ENCODE measurements at places on chromosomes 12 and 14. TPM values are rescaled to one million over a fixed set of nuclear protein-coding genes. Genes with fewer than 3 reads are reported as not detected.

DNA sequence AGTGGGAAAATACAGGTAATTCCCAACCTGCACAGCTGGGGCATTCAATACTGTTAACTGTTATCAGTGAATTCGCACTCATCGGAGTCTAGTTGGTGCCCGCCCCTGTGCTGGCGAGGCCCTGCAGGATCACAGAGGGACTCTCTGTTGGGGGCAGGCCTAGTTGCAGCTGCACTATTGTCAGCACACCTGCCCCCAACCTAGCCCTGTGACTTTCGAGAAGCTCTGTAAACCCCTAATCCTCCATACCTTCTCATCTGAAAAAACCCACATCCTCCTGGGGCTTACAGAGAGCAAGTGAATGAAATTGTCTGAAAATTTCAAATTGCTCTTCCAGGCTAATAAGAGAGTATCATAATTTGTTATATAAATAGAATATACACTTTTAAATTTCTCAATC is 132.2 kb upstream of the NUDT4 start:
- no peak for DNase-seq
- no peaks in the 10 kb centered on the region for H3K27me3 ChIP-seq
- peaks cover 22% of the 10 kb centered on the region for H3K4me1 ChIP-seq
- no peaks in the 10 kb centered on the region for H3K36me3 ChIP-seq
- no peak overlapping the region for H3K27ac ChIP-seq

GRCh38 chr12:558580-558979 is 98.8 kb downstream of the B4GALNT3 start:
- no peak overlapping the region for H3K4me3 ChIP-seq
- no peaks in the 10 kb centered on the region for H3K27me3 ChIP-seq
- no peaks in the 10 kb centered on the region for H3K4me1 ChIP-seq
- DNase-seq, result no peak
- no peaks in the 10 kb centered on the region for H3K36me3 ChIP-seq

DNA sequence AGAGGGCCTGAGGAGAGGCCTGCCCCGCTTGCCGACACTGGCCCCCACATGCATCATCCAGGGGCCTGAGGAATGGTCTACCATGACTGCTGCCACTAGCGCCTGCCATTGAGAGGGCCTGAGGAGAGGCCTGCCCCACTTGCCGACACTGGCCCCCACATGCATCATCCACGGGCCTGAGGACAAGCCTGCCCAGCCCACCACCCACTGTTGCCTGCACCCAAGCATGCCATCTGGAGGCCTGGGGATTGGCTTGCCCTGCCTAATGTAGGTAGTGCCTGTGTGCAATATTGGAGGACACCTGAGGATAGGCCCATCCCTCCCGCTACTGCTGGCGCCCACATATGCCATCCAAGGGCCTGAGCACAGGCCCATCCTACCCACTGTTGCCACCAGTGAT is 24.4 kb downstream of the CYP46A1 start:
- H3K27me3 ChIP-seq, result no peaks in the 10 kb centered on the region
- H3K36me3 ChIP-seq, result peaks cover 1% of the 10 kb centered on the region
- H3K4me3 ChIP-seq, result no peak overlapping the region
- peak; percentile 60 for DNase-seq
- H3K4me1 ChIP-seq, result no peaks in the 10 kb centered on the region
- H3K27ac ChIP-seq, result no peak overlapping the region

GRCh38 chr12:70788774-70789173 is 131.8 kb downstream of the PTPRR start:
- H3K36me3 ChIP-seq, result no peaks in the 10 kb centered on the region
- no peak overlapping the region for H3K27ac ChIP-seq
- DNase-seq, result no peak
- H3K27me3 ChIP-seq, result no peaks in the 10 kb centered on the region

DNA sequence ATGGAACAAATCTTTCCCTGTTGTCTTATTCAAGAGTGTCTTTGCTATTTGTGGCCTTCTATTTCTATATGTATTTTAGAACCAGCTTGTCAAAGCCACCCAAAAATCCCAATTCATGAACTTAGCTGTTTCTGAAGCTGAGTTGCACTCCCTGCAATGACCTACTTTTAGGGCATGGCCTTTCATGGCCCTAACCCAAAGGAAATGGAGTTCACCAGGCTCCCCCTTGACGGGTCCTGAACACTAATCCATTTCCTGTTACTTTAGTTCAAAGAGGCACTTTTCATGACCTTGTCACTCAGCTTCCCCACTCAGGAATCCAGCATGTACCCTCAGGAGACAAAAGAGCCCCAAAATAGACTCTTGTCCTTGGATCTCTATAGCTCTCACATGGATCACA is 7.6 kb downstream of the TMED8 start:
- no peaks in the 10 kb centered on the region for H3K4me1 ChIP-seq
- H3K36me3 ChIP-seq, result no peaks in the 10 kb centered on the region
- no peak overlapping the region for H3K4me3 ChIP-seq

DNA sequence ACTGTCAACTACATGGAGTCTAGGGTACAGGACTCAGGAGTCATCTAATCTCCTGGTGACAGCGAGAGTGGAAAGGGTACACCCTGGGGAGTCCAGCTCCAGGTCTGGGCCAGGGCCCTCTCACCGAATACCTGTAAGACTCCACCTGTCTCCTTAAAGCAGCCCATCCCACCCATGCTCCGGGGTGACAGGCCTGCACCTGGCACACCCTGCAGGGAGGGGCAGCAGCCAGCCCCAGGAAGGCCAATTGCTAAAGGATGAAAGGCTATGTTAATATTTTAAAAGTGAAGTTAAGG is 45.5 kb downstream of the STX2 start:
- no peaks in the 10 kb centered on the region for H3K27me3 ChIP-seq
- no peak overlapping the region for H3K27ac ChIP-seq
- no peak for DNase-seq
- H3K4me1 ChIP-seq, result no peaks in the 10 kb centered on the region
- H3K4me3 ChIP-seq, result no peak overlapping the region

DNA sequence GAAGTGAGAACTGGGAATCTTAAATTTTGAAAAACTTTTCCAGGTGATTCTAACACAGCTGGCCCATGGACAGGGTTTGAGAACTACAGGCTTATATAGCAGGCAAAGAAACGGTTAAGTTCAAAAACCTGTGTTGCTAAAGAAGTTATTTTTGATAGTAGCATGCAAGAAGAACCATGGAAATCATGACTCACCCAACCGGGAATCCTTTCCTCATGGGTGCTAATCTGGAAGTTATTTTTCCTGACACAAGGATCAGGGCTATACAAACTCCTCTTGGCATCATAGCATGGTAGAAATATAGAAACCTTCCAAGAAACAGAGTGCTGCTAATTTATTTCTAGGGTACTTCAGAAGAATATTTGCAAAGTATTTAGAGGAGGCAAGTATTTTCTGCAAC is 588.7 kb downstream of the CCER1 start:
- H3K4me1 ChIP-seq, result no peaks in the 10 kb centered on the region
- H3K27ac ChIP-seq, result no peak overlapping the region
- H3K36me3 ChIP-seq, result no peaks in the 10 kb centered on the region

- H3K4me1 ChIP-seq, result peaks cover 21% of the 10 kb centered on the region
- DNase-seq, result no peak
- no peaks in the 10 kb centered on the region for H3K27me3 ChIP-seq
- H3K36me3 ChIP-seq, result no peaks in the 10 kb centered on the region
Measured at GRCh38 chr14:100317912-100318808, 5.0 kb upstream of the SLC25A47 start.

GRCh38 chr12:119615518-119616475 is 22.2 kb downstream of the TMEM233 start:
- no peak overlapping the region for H3K27ac ChIP-seq
- no peaks in the 10 kb centered on the region for H3K4me1 ChIP-seq
- DNase-seq, result no peak
- no peaks in the 10 kb centered on the region for H3K36me3 ChIP-seq

DNA sequence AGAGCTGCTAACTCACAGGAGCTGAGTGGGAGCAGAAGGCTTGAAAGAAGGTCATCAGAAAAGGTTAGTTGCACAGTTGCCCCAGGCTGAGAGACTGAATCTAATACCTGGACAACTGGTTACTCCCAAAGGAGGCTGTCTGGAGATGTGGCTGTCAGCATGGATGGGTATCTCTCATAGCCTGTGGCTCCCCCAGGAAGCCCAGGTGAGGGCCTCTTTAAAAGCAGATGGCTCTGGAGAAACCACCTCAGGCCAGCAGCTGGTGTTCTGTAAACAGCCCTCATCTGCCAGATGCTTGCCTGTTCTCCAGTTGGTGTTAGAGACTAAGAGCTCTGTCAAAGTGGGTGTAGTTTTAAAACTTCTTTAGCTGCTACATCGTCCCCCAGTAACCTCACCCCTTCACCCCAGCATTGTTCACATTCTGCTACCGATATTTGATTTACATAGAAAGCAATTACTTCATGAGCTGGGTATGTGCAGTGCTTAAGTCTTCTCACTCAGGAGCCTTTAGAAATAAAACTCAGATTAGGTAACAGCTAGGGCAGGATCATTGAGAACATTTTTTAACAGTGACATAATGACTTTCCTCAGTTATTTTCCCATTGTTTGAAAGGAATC is 25.8 kb downstream of the DACT1 start:
- no peak overlapping the region for H3K4me3 ChIP-seq
- H3K36me3 ChIP-seq, result no peaks in the 10 kb centered on the region
- no peak for DNase-seq
- peaks cover 7% of the 10 kb centered on the region for H3K4me1 ChIP-seq
- no peaks in the 10 kb centered on the region for H3K27me3 ChIP-seq
- H3K27ac ChIP-seq, result no peak overlapping the region

DNA sequence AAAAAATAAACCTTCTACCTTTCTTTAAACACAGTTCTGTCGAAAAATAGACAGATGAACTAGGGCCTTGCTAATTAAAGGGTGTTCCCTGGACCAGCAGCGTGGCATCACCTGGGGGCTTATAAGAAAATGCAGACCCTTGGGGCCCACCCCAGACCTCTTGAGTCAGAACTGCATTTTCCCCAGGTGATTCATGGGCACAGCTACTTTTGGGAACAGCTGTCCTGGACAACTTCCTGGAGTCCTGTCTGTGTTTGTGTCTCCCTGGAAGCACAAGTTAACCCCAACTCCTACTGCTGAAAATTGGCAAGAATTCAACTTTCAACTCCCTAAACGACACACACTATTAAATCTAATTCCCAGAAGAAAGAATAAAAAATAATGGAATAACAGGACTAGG is 17.8 kb downstream of the FBLN5 start:
- H3K4me3 ChIP-seq, result no peak overlapping the region
- H3K36me3 ChIP-seq, result no peaks in the 10 kb centered on the region
- peaks cover 9% of the 10 kb centered on the region for H3K4me1 ChIP-seq
- H3K27ac ChIP-seq, result no peak overlapping the region
- no peak for DNase-seq

- H3K27ac ChIP-seq, result no peak overlapping the region
- H3K4me1 ChIP-seq, result no peaks in the 10 kb centered on the region
- H3K36me3 ChIP-seq, result no peaks in the 10 kb centered on the region
- DNase-seq, result no peak
- H3K27me3 ChIP-seq, result no peaks in the 10 kb centered on the region
Measured at GRCh38 chr12:66409195-66409871, 107.0 kb downstream of the HELB start.

GRCh38 chr12:103832048-103832997 is 8.7 kb downstream of the NT5DC3 start:
- peaks cover 56% of the 10 kb centered on the region for H3K4me1 ChIP-seq
- no peaks in the 10 kb centered on the region for H3K36me3 ChIP-seq
- no peak for DNase-seq
- no peaks in the 10 kb centered on the region for H3K27me3 ChIP-seq
- no peak overlapping the region for H3K27ac ChIP-seq
- no peak overlapping the region for H3K4me3 ChIP-seq

LRRC10 gene
- total RNA-seq, result not detected

PRICKLE1 gene
- total RNA-seq, result 25.3 TPM

SERPINA12 gene
- 8.6 TPM for total RNA-seq

DNAAF2 gene
- total RNA-seq, result 7.9 TPM

IL26 gene
- not detected for total RNA-seq
